ENCODE measurements at places on chromosomes 5 and 9.

GRCh38 chr9:112086627-112087026 is 88.5 kb downstream of the SUSD1 start:
- no peak for DNase-seq

GRCh38 chr9:120587328-120587727 is 7.4 kb upstream of the CDK5RAP2 start:
- DNase-seq = no peak

GRCh38 chr5:99305045-99305580 is 376.3 kb upstream of the CHD1 start:
- DNase-seq = no peak

DNA sequence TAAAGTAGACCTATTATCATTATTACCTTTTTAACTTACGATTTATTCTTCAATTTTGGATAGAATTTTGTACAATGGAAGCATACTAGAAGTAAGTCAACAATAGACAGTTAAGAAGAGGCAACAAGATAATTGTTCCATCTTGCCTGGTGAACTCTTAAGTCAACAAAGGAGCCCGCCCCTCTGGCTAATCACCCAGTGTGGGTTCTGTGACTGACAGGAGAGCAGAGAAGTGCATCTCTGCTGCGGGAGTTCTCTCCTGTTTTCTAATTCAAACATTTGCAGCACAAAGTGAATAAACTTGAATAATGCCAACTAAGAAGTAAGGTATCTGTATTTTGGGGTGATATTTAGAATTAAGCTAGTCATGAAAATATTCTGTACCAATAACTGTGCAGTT is 6.7 kb upstream of the ISL1 start:
- DNase-seq = no peak

GRCh38 chr5:131260895-131261294 is 3.0 kb upstream of the CDC42SE2 start:
- DNase-seq = no peak

DNA sequence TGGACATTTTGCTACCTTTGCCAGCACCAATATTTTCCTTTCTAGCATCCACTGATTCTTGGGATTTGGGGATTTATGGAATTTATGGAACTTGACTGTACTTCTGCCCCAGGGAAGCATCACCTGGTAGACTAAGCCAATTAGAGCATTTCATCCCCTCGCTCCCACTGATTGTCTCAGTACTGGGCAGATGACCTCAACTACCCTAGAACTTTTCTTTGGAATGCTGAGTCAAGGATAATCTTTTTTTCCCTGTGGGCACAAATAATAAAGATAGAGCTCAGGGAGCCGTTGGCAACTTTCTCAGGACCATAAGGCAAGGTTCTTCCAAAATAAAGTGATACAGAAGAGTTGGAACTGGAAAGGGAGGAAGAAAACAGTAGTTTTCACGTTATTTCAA is 438.4 kb downstream of the PLK2 start:
- no peak for DNase-seq

GRCh38 chr5:137758715-137759306 is 4.6 kb upstream of the HNRNPA0 start:
- no peak for DNase-seq

GRCh38 chr9:116174347-116174746 is 20.8 kb downstream of the PAPPA start:
- no peak for DNase-seq

DNA sequence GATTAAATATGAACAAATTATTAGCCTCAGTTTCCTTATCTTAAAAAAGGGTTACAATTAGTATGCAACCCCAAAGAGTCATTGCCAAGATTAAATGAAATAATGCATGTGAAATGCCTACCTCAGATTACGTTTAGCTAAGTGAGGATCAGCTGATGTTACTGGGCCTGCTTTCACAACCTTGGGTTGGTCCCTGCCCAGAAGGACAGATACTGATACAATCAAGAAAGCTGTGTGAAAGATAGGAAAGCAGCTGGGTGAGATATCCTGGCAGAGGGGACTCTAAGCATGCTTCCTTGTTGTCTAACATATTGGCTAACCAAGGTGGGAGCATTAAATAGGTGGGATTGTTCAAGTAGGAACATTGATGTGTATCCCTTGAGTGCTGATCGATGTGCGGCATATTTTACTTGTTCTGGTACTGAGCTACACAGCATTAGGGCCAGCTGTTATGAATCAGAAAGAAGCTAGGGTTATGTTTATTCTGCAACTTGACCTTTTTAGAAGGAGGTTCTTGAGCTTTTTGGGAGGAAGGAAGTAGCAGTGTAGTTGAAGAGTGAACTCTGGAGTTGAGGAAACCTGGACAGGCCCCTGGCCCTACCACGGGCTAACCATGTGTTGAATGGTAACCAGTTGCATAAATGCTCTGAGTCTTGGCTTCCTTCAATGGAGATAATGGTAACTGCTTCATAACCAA is 28.9 kb downstream of the SNX24 start:
- no peak for DNase-seq

Data from activated T-cell treated with anti-CD3 and anti-CD28 coated beads for 4 hours (primary cell).